ENCODE measurements at places on chromosomes 16 and 17.

DNA sequence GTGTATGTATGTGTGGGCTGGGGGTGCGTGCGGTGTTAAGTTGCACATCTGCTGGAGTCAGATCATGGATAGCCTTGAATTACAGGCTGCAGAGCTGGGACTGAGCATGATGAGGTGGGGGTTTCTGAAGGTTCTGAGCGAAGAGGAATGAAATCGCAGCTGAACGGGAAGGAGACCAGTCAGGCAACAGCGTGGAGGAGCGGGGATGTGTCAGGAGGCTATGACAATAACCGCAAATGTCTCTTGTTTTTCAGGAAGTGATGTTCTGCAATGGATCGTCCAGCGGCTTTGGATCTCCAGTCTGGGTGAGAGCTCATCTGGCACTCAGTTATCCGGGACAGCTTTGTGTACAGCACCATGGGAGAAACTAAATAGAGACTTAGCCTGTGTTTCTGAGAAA lies 20.9 kb downstream of the RGS9 start:
- no peak for DNase-seq

DNA sequence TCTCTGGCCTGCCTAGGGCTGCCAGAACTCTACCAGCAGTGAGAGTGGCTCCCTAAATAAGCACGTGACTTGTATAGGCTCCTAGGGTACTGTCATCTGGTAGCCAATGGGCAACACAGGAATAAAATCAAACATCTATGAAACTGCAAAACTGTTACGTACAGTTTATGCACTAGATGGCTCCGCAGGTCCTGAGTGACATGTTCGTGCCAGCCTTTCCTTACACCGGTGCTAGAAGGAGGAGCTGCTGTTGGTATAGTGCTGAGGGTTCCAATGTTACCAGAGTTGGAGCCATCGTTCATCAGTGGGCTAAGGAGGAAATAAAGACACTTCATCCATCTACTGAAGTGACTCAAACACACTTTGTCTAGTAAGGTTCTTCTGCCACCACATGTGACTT lies 63.2 kb upstream of the TRAP1 start:
- DNase-seq: no peak

DNA sequence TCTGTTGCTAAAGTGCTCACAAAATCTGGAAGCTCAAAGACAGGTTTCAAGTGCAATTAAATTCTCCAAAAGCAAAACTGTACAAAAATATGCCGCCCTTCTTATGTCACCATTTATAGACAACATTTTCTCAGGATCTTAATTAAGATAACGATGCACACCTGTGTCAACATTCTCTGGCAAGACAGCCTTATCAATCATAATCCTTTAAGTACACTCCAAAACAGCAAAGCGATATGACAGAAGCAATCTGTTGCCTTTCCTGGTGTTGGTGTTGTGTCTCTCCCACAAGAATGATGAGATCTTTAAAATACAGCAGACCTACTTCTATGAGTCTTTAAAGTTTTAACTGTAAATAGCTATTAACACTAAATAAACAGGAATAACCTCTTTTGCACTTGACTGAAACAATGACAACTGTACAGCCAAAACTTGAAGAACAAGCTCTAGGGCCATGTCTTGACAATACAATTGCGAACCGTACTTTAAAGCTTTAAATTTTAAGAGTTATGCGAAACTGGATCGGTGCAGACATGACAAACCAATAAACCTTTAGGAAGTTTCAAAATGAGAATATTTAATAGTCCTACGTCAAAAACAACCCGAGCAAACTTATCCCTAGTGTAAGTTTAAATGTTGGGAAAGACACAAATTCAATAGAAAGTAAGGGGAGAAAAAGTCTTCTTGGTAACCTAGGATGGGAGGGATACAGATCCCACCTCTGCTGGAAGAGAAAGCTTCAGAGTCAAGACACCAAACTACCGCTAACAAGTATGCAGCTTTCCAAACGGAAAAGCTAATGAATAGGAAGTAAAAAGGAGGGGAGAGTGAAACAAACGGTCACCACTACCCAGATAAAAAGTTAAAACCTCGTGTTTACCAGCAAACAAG lies 3.3 kb upstream of the IRX5 start:
- DNase-seq: no peak

DNA sequence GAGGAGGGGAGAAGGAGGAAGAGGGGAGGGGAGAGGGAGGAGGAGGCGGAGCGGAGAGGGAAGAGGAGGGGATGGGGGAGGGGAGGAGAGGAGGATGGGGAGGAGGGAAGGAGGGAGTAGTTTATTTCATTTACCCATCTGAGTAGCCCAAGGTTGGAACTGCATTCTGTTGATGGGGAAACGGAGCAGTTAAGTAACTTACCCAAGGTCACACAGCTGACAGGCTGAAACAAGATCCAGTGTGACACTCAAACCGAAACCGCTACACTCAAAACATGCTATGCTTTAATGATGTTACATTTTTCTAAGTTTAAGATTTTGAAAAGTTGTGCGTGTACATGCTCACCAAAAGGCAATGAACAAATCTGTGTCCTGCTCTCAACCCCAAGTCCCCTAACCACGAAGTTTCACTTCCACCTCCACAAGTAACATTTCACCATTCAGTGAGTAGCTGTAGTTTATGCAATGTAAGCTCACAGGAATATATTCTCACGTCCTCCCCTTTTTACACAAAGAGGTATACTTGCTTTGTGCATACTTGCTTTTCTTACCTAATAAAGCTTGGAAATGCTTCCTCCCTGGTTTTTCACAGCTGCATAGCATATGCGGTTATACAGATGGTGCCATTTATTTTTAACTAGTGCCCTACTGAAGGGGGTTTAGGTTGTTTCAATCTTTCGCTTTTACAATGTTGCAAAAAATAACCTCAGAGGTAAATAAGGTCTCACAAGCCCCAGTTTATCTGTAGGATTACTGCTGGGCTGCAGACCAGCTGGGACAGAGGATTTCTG lies 275.3 kb downstream of the PARN start:
- DNase-seq: no peak

DNA sequence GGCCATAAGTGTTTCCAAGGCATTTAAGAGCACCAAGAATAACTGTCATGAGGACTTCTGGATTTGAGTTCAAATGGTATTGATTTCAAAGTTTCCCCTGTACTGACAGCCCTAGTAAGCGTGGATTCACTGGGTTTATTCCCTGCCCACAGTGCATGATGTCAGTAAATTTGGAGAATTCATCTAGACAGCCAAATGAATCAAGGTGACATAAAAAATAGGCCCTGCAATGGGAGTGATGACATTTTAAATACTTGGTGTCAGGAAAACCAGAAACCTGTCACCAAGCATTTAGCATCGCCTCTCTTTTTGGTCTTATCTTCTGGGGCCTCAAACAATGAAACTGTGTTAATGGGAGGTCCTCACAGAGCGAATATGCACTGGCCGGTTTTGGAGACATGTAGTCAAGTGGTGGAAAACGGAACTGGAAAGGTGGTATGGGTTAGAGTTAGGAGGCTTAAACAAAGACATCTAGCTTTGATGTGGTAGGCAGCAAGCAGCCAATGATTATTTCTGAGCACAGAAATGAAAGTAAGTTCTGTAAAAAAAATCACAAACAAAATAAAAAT lies 29.1 kb downstream of the COG4 start:
- no peak for DNase-seq

DNA sequence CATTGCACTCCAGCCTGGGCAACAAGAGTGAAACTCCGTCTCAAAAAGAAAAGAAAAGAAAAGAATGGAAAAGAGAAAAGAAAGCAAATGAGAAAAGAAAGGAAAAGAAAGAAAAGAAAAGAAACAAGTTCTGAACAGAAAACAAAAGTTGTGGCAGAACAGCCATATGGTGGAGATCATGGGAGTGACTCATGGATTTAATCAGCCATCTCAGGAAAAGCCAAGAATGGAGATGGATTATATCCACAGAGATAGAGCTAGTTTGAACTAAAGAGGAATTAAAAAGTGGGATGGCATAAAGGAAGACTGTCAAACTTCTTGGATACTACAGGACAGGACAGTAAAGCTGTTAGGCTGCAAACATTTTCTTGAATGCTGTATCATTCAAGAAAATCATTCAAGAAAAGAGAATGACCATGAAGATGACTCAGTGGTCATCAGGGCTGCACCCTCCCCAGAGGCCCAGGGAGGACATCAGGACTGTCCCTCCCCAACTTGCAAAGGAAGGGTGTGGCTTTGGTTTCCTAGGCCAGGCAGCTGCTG lies 120.6 kb downstream of the USP22 start:
- DNase-seq: no peak

- no peak for DNase-seq
These were observed 306.7 kb downstream of the CNTNAP4 start for GRCh38 chr16:76583945-76584344.

DNA sequence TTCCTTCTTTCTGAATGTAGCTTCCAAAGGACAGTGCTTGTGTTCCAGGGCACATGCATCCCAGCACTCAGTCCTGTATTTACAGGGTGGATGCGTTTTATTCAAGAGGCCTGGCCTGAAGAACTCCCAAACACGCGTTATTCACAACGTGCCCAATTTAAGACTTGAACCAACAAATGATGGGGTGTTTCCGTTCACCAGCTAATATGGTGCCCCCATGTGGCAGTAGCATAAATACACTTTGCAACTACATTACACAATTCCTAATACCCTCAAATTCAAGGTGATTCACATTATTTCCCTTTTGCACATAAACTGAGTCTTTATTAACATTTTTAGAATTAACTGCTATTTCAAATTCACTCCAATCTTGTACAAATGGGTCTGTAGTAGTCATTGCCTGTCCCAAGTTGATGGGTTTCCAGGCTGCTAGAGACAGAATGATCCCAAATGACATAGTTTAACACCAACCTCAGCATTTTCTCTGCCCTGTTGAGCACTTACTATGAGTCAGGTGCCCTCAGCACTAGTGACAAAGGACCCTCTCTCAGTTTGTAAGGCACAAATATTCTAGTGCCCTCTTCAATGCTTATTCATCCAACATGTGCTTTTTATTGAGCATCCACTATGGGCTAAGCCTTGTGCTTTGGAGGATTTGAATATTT lies 26.9 kb downstream of the HSD17B2 start:
- DNase-seq: no peak

DNA sequence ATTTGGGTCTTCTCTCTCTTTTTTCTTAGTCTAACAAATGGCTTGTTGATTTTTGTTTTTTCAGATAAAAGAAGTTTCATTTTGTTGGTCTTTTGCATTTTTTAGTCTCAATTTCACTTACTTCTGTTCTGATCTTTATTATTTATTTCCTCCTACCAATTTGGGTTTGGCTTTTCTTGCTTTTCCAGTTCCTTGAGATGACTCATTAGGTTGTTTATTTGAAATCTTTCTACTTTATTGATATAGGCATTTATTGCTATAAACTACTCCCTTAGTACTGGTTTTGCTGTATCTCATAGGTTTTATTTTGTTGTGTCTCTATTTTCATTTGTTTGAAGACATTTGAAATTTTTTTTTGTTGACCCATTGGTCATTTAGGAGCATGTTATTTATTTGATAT lies 152.2 kb upstream of the MPHOSPH6 start:
- DNase-seq: no peak

GRCh38 chr17:58382872-58383242 lies 30.9 kb upstream of the SUPT4H1 start:
- DNase-seq: no peak
